CD4-positive, CD25-positive, alpha-beta regulatory T cell (primary cell): ENCODE measurements at places on chromosomes 1 and 21. TPM values are rescaled to one million over a fixed set of nuclear protein-coding genes. Genes with fewer than 3 reads are reported as not detected.

Gene CFHR3
- not detected for polyA plus RNA-seq

Gene TEDDM1
- polyA plus RNA-seq = not detected

Gene PPFIA4
- polyA plus RNA-seq = not detected

Gene PRAMEF1
- polyA plus RNA-seq = not detected

Gene TSSK3
- polyA plus RNA-seq = not detected

Gene ACTN2
- not detected for polyA plus RNA-seq

Gene SH2D2A
- 36.4 TPM for polyA plus RNA-seq

Gene GABPA
- polyA plus RNA-seq = 15.3 TPM

Gene NTRK1
- 0.10 TPM for polyA plus RNA-seq

Gene PRAMEF2
- not detected for polyA plus RNA-seq

Gene RNU1-1
- not detected for polyA plus RNA-seq

Gene DCAF8
- 53.6 TPM for polyA plus RNA-seq

Gene SLC45A3
- polyA plus RNA-seq = not detected

Gene SMIM12
- polyA plus RNA-seq = 105 TPM

Gene AMY2A
- polyA plus RNA-seq = not detected

Gene ZNF692
- polyA plus RNA-seq = 7.7 TPM

- no peak for DNase-seq
- no peaks in the 10 kb centered on the region for H3K36me3 ChIP-seq
- H3K27me3 ChIP-seq = peaks cover 2% of the 10 kb centered on the region
- H3K4me3 ChIP-seq = no peak overlapping the region
- no peak overlapping the region for H3K27ac ChIP-seq
These were observed 83.4 kb downstream of the SNRPE start for GRCh38 chr1:203944651-203945404.

DNA sequence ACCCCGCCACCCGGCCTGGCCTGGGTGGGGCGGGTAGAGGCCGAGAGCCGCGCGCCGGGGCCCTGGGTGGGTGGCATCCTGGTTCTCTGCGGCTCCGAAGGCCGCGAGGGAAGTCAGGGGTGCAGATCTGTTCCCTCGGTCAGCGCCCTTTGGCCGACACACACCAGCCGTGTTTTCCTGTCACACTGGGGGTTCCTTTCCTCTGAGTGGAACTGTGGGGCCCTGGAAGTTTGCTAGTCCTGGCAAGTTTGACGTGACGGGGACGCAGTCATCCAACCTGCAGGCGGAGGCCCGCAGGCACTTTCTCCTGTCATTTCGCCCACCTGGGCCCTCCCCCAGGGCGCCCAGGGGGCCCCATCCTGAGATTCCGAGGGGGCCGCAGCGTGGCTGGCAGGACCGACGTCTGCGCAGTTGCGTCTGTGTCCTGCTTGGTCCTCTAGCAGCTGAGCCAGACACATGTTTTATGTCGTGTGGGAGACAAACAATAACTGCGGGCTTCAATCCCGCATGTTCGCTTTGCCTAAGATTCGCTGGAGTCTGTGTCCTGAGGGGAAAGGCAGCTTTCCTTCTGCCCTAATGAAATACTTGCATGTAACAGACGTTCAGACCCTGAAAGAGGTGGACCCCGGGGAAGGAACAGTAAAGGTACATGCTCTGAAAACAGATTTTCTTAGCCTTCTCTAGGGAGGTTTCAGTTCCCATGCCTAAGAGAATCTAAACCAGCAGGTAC is 1.5 kb downstream of the FAM163A start:
- H3K36me3 ChIP-seq = no peaks in the 10 kb centered on the region
- no peak overlapping the region for H3K4me3 ChIP-seq
- no peak overlapping the region for H3K27ac ChIP-seq

DNA sequence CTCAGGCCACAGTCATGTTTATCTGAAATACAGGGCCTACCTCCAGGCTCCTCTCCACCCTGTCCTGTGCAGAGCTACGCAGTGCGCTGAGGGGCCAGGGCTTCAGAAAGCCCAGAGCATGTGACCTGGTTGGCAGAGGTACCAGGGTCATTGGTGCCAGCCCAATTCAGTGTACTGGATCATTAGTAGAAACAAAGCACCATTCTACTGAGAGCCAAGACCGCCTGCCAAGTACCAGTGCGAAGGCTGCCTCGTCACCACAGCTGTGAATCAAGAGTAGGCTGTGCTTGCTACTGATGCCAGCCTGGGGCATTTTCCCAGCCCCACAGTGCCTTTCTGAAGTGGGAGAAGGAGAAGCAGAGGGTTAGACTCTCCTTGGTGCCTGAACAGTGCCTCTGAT is 59.8 kb downstream of the CAPN9 start:
- H3K4me1 ChIP-seq = no peaks in the 10 kb centered on the region
- H3K4me3 ChIP-seq = no peak overlapping the region
- H3K27ac ChIP-seq = no peak overlapping the region
- H3K36me3 ChIP-seq = no peaks in the 10 kb centered on the region
- DNase-seq = no peak

- no peaks in the 10 kb centered on the region for H3K27me3 ChIP-seq
- H3K36me3 ChIP-seq = no peaks in the 10 kb centered on the region
- no peaks in the 10 kb centered on the region for H3K4me1 ChIP-seq
- no peak overlapping the region for H3K27ac ChIP-seq
- H3K4me3 ChIP-seq = no peak overlapping the region
These were observed 245.8 kb downstream of the SPATA17 start for GRCh38 chr1:217876896-217877295.

GRCh38 chr21:42218836-42219605 is at the start of gene ABCG1:
TSS of gene ABCG1 (plus strand) at chr21:42219140. CDS start at chr21:42219263, 123 bp downstream.
- peaks cover 28% of the 10 kb centered on the region for H3K4me1 ChIP-seq
- no peaks in the 10 kb centered on the region for H3K36me3 ChIP-seq
- H3K27me3 ChIP-seq = no peaks in the 10 kb centered on the region
- peak within 1 kb of the TSS; percentile 94 for H3K4me3 ChIP-seq
- DNase-seq = peak; percentile 40

GRCh38 chr1:153386500-153386901 is 4.4 kb downstream of the S100A8 start:
- no peak for DNase-seq
- H3K36me3 ChIP-seq = no peaks in the 10 kb centered on the region
- H3K4me3 ChIP-seq = no peak overlapping the region
- H3K27me3 ChIP-seq = peaks cover 5% of the 10 kb centered on the region
- no peaks in the 10 kb centered on the region for H3K4me1 ChIP-seq

GRCh38 chr1:8464377-8464776 is 146.5 kb downstream of the SLC45A1 start:
- no peak for DNase-seq
- no peaks in the 10 kb centered on the region for H3K27me3 ChIP-seq
- no peak overlapping the region for H3K27ac ChIP-seq
- H3K36me3 ChIP-seq = peaks cover 4% of the 10 kb centered on the region
- no peak overlapping the region for H3K4me3 ChIP-seq
- H3K4me1 ChIP-seq = no peaks in the 10 kb centered on the region

- H3K27ac ChIP-seq = no peak overlapping the region
- no peak overlapping the region for H3K4me3 ChIP-seq
- no peak for DNase-seq
- peaks cover 6% of the 10 kb centered on the region for H3K27me3 ChIP-seq
These were observed 19.4 kb downstream of the PLEKHA6 start for GRCh38 chr1:204340081-204340889.

DNA sequence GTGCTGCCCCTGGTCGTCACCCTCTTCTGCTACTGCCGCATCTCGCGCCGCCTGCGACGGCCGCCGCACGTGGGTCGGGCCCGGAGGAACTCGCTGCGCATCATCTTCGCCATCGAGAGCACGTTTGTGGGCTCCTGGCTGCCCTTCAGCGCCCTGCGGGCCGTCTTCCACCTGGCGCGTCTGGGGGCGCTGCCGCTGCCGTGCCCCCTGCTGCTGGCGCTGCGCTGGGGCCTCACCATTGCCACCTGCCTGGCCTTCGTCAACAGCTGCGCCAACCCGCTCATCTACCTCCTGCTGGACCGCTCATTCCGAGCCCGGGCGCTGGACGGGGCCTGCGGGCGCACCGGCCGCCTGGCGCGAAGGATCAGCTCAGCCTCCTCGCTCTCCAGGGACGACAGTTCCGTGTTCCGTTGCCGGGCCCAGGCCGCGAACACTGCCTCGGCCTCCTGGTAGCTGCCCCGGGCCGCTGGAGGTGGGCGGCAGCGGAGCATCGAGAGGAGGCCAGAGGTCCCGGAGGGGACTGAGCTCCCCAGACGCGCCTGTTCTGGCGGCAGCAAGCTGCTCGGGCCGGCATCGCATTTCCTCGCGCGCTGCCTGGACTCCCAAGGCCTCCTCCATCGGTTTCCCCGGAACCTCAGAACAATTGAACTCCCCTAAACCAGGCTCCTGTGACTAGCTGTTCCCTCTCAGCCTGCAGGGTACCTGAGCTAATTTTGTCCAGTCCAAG is 1.1 kb downstream of the GPR25 start:
- no peaks in the 10 kb centered on the region for H3K36me3 ChIP-seq
- H3K27ac ChIP-seq = no peak overlapping the region
- H3K27me3 ChIP-seq = peaks cover 10% of the 10 kb centered on the region
- DNase-seq = no peak
- peaks cover 46% of the 10 kb centered on the region for H3K4me1 ChIP-seq

GRCh38 chr1:5961601-5962000 is 30.6 kb downstream of the NPHP4 start:
- peaks cover 5% of the 10 kb centered on the region for H3K36me3 ChIP-seq
- no peaks in the 10 kb centered on the region for H3K27me3 ChIP-seq
- no peak overlapping the region for H3K27ac ChIP-seq

DNA sequence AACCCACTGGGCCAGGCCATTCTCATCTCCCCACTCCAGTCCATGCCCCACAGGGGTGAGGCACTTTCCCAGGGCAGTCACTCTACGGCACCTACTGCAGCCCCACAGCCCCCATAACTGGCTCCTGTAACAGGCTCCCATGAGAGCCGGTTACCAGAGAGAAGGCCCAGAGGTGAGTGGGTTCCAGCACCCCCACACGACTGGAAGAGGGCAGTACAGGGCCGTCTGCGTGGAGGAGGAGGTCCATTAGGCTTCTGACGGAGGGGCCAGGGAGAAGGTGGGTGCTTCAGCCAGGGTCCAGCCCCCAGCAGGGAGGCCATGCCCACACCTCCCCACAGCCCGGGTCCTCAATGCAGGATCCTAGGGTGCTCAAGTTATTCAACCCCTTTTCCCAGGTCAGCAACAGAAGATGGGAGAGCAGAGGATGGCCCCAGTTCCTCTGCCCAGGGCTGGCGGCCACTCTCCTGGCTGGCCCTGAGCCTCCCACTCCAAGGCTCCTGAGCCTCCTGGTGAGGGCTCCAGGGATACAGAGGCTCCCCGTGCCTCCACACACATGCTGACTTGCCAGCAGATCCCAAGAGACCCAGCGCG is 1.6 kb downstream of the ACAP3 start:
- no peaks in the 10 kb centered on the region for H3K27me3 ChIP-seq
- peaks cover under 1% of the 10 kb centered on the region for H3K36me3 ChIP-seq
- H3K4me1 ChIP-seq = peaks cover 46% of the 10 kb centered on the region
- H3K27ac ChIP-seq = peak overlapping the region; percentile 66
- no peak for DNase-seq

- peaks cover 1% of the 10 kb centered on the region for H3K27me3 ChIP-seq
- no peak overlapping the region for H3K4me3 ChIP-seq
- H3K27ac ChIP-seq = no peak overlapping the region
These were observed 95.1 kb upstream of the C1orf21 start for GRCh38 chr1:184291701-184292100.

DNA sequence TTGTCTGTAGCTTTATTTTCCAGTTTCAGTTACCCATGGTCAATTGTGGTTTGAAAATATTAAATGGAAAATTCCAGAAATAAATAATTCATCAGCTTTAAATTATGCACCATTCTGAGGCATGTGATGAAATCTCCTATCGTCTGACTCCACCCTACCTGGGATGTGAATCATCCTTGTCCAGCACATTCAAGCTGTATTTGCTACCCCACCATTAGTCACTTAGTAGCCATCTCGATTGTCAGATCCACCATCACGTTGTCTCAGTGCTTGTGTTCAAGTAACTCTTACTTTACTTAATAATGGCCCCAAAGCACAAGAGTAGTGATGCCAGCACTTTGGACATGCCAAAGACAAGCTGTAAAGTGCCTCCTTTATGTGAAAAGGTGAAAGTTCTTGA is 4.0 kb downstream of the STPG1 start:
- H3K4me1 ChIP-seq = peaks cover 7% of the 10 kb centered on the region
- H3K36me3 ChIP-seq = no peaks in the 10 kb centered on the region
- H3K27me3 ChIP-seq = no peaks in the 10 kb centered on the region
- no peak overlapping the region for H3K27ac ChIP-seq

GRCh38 chr1:220876511-220877376 is 2.5 kb upstream of the HLX start:
- no peak for DNase-seq
- peaks cover 24% of the 10 kb centered on the region for H3K27me3 ChIP-seq
- H3K4me1 ChIP-seq = peaks cover 24% of the 10 kb centered on the region

DNA sequence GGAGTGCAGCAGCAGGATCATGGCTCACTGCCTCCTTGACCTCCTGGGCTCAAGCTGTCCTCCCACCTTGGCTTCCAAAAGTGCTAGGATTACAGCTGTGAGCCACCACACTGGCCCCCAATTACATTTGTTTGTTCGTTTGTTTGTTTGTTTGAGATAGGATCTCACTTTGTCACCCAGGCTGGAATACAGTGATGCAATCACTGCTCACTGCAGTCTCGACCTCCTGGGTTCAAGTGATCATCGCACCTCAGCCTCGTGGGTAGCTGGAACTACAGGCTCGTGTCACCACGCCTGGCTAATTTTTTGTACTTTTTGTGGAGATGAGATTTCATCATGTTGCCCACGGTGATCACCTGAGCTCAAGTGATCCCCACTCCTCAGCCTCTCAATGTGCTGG is 2.0 kb upstream of the VPS72 start:
- H3K27ac ChIP-seq = no peak overlapping the region
- H3K27me3 ChIP-seq = no peaks in the 10 kb centered on the region
- H3K4me3 ChIP-seq = no peak overlapping the region
- peaks cover 13% of the 10 kb centered on the region for H3K4me1 ChIP-seq
- H3K36me3 ChIP-seq = no peaks in the 10 kb centered on the region

DNA sequence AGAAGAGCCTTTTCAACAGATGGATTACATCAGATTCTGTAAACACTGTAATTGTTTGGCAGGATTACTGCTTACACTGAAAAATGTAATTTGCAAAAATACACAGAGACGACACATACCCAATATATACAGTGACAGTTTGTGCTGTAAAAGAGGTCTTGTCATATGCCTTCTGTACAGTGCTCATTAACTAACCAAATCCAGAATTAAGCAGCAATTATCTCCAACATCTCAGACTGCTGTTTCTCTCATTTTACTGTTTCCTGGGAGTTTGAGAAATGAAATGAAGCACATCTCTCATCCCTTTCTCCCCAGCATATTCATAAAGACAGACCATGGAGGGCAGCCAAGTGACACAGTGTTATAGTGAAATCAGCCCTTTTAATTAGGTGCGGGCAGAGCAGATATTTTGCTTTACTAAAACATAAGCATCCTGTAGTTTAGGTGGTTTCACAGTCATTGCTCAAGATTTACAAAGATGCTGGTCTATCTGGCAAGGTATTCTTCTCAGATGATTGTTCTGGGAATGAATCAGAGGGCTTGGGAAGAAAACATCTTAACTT is 618.4 kb upstream of the USP24 start:
- H3K27me3 ChIP-seq = no peaks in the 10 kb centered on the region
- H3K27ac ChIP-seq = no peak overlapping the region
- DNase-seq = no peak
- no peak overlapping the region for H3K4me3 ChIP-seq
- H3K4me1 ChIP-seq = no peaks in the 10 kb centered on the region
- H3K36me3 ChIP-seq = no peaks in the 10 kb centered on the region

DNA sequence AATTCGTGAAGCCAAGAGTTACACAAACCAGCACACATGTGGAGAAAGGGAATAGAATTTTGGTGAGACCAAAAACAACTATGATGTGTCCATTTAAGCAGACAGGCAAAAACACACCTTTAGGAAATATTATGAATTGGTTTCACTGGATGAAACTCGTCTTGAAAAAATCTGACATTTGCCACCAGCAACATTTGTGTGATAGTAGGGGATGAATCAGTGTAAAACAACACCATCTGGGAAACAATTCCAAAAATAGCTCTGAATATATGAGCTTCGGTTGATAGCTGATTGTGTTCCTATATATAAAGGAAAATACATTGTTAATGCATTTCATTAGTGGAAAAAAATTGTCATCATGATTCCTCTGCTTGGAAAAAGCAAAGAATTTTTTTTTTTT is 327.8 kb downstream of the PAPPA2 start:
- no peak overlapping the region for H3K27ac ChIP-seq
- H3K4me1 ChIP-seq = no peaks in the 10 kb centered on the region
- H3K36me3 ChIP-seq = no peaks in the 10 kb centered on the region
